NCI-H2171 treated with DMSO at 0.1 percent for 48 hours (cell line): ENCODE measurements at places on chromosomes 11 and 22.

DNA sequence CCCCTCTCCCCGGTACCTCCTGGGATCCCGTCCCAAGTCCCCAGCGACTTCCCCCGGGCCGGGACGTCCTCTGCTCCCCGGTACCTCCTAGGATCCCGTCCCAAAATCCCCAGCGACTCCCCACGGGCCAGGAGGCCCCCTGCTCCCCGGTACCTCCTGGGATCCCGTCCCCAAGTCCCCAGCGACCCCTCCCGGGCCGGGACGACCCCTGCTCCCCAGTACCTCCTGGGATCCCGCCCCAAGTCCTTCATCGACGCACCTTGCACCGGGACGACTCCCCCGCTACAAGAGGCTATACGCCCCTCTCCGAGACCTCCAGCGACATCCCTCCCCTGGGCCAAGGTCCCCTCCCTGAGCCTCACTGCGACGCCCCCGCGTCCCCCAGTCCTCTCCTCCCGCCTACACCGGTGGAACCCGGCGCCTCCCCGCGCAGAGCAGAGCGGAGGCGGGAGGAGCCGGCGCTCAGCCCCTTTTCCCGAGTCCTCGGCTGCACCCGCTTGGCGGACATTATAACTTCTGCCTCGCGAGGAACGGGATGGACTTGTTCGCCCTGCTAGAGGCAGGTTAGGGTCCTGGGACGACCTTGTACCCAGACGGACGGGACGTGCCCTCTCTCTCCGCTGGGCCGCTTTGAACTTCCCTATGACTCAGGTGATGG is 912 bp downstream of the KREMEN1 start:
- peak; percentile 59 for DNase-seq

- no peak for DNase-seq
These were observed 66.7 kb upstream of the MYEOV start for GRCh38 chr11:69227271-69227670.

DNA sequence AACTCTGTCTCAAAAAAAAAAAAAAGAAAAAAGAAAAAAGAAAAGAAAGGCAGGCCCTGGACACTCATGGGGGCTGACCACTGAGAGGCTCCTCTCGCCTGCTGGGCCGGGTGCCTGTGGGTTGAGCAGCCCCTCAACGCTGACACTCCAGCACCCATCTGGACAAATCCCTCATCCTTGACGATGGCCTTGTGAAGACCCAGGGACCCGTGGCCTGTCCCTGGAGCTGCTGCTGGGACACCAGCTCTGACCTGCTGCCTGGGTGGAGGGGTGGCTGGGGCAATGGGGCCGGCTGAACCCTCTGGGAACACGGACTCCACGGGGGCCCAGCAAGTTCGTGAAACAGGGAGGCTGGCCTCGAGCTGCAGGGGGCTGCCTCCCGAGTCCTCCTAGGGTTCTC is 10.5 kb upstream of the BID start:
- DNase-seq: no peak

DNA sequence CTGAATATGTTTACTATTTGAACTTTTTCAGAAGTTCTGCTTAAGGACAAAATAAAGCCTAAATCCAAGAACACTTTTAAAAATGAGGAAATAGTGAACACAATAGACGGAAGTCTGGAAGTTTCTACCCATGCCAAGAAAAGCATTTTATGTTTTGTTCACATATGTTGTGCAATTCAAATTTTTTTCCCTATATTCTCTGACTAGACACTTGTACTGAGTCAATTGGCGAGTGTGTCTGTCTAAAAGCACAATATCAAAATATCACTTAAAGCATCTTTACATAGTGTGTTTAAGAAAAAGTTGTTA is 29.2 kb downstream of the INCENP start:
- no peak for DNase-seq

DNA sequence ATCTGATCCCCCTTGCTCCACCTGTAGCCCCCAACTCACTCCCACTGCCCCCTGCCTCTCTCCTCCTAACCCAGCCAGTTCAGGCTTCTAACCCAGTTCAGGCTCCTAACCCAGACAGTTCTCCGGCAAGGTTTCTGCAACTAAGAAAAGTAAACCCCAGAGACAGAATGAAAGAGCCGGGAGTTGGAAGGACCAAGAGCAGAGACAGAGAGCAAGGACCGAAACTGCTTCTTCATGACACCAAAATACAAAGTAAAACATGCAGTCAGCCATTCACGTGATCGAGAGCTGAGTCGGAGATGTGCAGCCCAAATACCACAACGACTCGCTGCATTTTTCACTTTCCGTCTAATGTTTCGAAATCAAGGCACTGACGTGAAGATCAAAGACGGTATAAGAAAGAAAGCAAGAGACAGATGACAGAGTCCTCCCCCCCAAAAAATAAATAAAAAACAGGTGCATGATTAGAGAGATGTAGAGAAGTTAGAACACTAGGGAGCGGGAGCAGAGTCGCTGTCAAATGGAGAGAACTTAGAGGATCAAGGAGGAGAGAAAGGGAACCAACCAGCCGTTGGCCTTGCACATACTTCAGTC is 884 bp downstream of the IL10RA start:
- DNase-seq: no peak

- no peak for DNase-seq
These were observed 16.2 kb downstream of the C11orf24 start for GRCh38 chr11:68255526-68255925.

DNA sequence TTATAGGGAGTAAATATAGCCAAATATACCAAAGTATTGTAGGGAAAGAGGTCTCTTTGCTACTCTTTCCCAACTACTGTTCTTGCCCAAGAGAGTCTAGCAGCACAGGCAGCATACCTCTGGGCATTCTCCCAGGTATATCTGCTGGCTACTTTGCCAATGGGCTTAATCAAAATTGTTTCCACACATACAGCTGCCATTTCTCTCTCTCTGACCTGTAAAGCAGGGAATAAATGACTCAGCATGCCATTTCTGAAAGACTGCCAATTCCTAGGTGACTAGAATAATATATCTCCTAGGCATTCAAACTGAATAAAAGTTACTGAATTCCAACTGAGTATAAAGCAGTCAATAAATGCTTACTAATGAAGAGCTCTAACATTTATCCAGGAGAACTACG is 44.6 kb downstream of the RDX start:
- DNase-seq: no peak
